Parietal lobe (tissue), 2 donors: ENCODE measurements at places on chromosomes 2 and 18. TPM values are rescaled to one million over a fixed set of nuclear protein-coding genes. Genes with fewer than 3 reads are reported as not detected.

WNT10A gene
- not detected for total RNA-seq

RNF181 gene
- 46.0 TPM for total RNA-seq

SLC9A4 gene
- total RNA-seq = 0.63 TPM

ARHGEF33 gene
- 6.9 TPM for total RNA-seq

CNGA3 gene
- 6.3 TPM for total RNA-seq

MC4R gene
- total RNA-seq = 1.3 TPM

CDK15 gene
- not detected for total RNA-seq

NEB gene
- total RNA-seq = 2.5 TPM

RABL2A gene
- 34.4 TPM for total RNA-seq

LAMA1 gene
- 26.0 TPM for total RNA-seq

PJVK gene
- total RNA-seq = 11.0 TPM

COL4A4 gene
- 0.94 TPM for total RNA-seq

NAT8 gene
- total RNA-seq = not detected

IL1RL1 gene
- total RNA-seq = not detected

SERPINB7 gene
- not detected for total RNA-seq

TYMS gene
- total RNA-seq = 7.5 TPM

DOK6 gene
- total RNA-seq = 94.5 TPM

DLGAP1 gene
- 277 TPM for total RNA-seq

TCF7L1 gene
- 3.4 TPM for total RNA-seq

PSMA8 gene
- not detected for total RNA-seq

KCNG2 gene
- 0.31 TPM for total RNA-seq

DBI gene
- total RNA-seq = 41.6 TPM

STAMBP gene
- total RNA-seq = 19.1 TPM

DCDC2C gene
- total RNA-seq = 1.6 TPM

RTP5 gene
- 3.1 TPM for total RNA-seq

SAG gene
- total RNA-seq = 0.63 TPM

GALM gene
- 2.2 TPM for total RNA-seq

CYS1 gene
- not detected for total RNA-seq

GDF7 gene
- 0.31 TPM for total RNA-seq
